Central memory CD8-positive, alpha-beta T cell (primary cell): ENCODE measurements at places on chromosomes 1 and 21.

- H3K27me3 ChIP-seq, result no peaks in the 10 kb centered on the region
- H3K4me1 ChIP-seq, result peaks cover 28% of the 10 kb centered on the region
- no peak overlapping the region for H3K27ac ChIP-seq
- no peak for DNase-seq
Measured at GRCh38 chr1:43706598-43707189, 642 bp upstream of the ST3GAL3 start.

GRCh38 chr1:22884806-22885530, 87.7 kb downstream of the LACTBL1 start:
- DNase-seq, result no peak
- H3K27ac ChIP-seq, result peak overlapping the region; percentile 89
- H3K4me3 ChIP-seq, result peak overlapping the region; percentile 76
- H3K4me1 ChIP-seq, result peaks cover 19% of the 10 kb centered on the region

DNA sequence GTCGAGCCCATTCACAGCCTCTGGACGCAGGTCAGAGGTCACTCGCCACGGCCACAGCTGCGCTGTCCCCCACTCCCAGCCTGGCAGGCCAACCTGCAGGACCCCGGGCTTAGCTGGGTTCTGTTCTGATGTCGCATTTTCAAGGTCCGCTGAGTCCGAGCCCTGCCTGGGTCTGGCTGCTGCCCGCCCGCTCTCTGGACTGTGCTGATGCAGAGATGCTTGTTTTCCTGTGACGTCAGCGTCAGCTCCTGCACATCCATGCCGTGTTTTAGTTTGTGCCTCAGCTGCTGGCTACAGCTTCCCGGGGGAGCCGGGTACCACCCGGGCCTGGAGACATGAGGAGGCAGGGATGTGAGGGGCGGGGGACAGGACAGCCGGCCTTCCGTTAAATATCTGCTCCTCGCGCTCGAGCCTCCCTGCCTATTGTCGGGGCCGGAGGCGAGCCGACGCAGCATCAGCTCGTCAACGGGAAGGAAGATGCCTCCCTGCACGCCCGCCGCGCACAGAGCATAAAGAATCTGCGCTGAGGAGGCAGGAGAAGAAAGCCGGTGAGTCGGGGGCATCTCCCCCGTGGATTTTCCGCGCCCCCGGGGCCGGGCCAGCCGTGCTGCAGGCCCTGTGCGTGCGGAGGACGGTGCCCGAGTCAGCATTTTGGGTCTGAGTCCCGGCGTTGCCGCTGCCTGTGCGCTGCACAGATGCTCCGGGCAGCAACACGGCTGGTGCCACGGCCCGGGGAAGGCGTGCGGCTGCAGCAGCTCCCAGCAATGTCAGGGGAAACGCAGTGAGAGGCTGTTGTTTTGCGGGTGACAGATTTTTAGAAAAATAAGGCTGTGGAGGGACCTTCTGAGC, 23.4 kb downstream of the PRKCZ start:
- H3K27me3 ChIP-seq, result no peaks in the 10 kb centered on the region
- H3K36me3 ChIP-seq, result peaks cover 5% of the 10 kb centered on the region
- no peak overlapping the region for H3K4me3 ChIP-seq
- H3K4me1 ChIP-seq, result peaks cover 27% of the 10 kb centered on the region

DNA sequence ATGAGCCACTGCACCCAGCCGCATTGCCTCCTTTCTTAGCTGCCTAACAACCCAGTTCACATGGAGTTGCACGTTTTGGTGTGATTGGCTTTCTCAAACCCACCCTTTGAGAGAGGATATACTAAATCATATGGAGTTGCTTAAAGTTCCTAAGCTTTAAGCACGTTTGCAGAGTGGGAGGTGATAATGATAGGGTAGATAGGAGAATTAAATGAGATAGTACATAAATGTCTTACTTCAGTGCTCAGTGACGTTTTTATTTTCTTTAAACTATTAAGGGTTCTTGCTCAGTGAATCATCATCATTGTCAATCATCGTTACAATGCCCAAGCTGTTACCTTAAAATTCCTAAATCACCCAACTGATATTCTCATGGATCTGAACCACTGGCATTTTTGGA, 2.9 kb upstream of the SH3D21 start:
- H3K27ac ChIP-seq, result peak overlapping the region; percentile 86
- H3K27me3 ChIP-seq, result no peaks in the 10 kb centered on the region
- no peak overlapping the region for H3K4me3 ChIP-seq
- DNase-seq, result no peak
- H3K36me3 ChIP-seq, result peaks cover 55% of the 10 kb centered on the region
- peaks cover 5% of the 10 kb centered on the region for H3K4me1 ChIP-seq

DNA sequence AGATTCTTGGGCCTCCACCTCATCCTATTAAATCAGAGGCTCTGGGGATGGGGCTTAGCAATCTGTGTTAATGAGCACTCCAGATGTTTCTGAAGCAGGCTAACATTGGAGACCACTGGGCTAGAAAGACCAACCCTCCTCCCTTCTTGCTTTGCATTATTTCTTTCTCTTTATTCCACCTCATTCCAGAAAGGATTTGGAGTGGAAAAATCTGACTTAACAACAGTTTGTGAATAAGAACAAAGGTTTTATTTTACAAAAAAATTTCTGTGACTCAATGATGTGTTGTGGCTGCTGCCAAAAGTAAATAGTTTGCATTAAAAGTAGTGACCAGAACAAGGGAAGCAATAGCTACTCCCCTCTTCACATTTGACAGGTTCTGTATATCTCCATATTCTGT, 79.4 kb downstream of the TGFB2 start:
- H3K27ac ChIP-seq, result no peak overlapping the region
- peaks cover 13% of the 10 kb centered on the region for H3K27me3 ChIP-seq
- H3K4me1 ChIP-seq, result no peaks in the 10 kb centered on the region

DNA sequence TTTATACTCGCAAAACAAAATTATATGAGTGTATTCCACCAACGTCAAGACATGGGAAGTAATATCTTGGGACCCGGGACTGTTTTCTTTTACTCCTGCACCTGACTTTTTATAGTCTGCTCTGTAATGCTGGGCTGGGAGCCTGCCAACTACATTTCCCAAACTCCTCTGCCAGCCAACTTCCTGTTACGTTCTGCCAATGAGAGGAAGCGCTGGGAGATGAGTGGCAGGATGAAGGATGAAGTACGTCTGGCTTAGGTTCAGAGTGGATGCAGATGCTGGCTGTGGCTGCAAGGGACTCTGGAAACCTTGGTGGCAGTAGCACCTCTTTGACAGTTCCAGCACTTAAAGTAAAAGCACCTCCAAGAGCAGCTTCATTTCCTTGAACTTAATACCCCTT, 59.6 kb downstream of the USP24 start:
- H3K36me3 ChIP-seq, result peaks cover 49% of the 10 kb centered on the region
- no peak for DNase-seq
- H3K27ac ChIP-seq, result peak overlapping the region; percentile 42
- no peaks in the 10 kb centered on the region for H3K27me3 ChIP-seq

GRCh38 chr1:169186106-169186505, 79.6 kb downstream of the ATP1B1 start:
- no peak for DNase-seq
- H3K4me3 ChIP-seq, result no peak overlapping the region
- H3K27ac ChIP-seq, result no peak overlapping the region
- H3K36me3 ChIP-seq, result no peaks in the 10 kb centered on the region

- H3K4me3 ChIP-seq, result peak overlapping the region; percentile 54
- DNase-seq, result no peak
- H3K27ac ChIP-seq, result peak overlapping the region; percentile 70
- no peaks in the 10 kb centered on the region for H3K27me3 ChIP-seq
- peaks cover 3% of the 10 kb centered on the region for H3K36me3 ChIP-seq
Measured at GRCh38 chr21:29080454-29080941, 7.0 kb upstream of the CCT8 start.
